AG09319 (cell line): ENCODE measurements at places on chromosomes 5 and 9.

DNA sequence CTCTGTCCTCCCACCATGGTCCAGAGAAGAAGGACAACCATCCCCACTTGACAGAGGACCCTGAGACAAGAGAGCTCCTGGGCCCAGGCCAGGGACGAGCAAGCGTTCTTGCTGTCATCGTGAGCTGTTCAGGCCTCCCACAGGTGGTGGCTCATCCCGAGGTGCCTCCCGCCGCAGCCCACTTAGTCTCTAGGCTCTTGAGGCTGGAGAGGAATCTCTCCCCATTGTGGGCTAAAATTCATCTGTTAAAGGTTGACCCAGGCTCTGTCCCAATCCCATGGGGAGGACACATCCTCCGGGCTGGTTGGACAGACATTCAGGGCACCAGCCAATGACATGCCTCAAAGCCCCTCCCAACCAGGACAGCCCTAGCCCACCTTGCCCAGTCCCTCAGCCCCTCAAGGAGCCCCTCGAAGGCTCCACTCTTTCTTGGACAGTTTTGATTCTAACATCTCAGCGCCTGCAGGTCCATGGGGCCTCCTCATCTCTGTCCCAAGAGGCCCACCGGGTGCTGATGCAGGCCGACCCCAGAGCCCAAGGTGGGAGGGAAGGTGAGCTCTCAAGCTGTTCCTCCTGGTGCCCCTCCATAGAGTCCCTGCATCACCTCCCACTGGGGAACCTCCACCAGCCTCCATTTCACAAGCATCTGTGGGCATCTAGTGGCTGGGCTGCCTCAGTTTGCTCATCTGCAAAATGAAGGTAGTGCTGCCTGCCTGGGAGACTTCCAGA lies 52.9 kb downstream of the BARX1 start:
- no peak for DNase-seq

GRCh38 chr9:108311745-108312144 lies 544.0 kb downstream of the ACTL7B start:
- DNase-seq: no peak

- DNase-seq: no peak
Measured at GRCh38 chr5:154355129-154355611, 90.6 kb upstream of the SAP30L start.

GRCh38 chr5:126998201-126998631 lies 32.1 kb downstream of the MARCHF3 start:
- no peak for DNase-seq

- no peak for DNase-seq
Measured at GRCh38 chr5:160119905-160120266, 636 bp upstream of the PWWP2A start.

DNA sequence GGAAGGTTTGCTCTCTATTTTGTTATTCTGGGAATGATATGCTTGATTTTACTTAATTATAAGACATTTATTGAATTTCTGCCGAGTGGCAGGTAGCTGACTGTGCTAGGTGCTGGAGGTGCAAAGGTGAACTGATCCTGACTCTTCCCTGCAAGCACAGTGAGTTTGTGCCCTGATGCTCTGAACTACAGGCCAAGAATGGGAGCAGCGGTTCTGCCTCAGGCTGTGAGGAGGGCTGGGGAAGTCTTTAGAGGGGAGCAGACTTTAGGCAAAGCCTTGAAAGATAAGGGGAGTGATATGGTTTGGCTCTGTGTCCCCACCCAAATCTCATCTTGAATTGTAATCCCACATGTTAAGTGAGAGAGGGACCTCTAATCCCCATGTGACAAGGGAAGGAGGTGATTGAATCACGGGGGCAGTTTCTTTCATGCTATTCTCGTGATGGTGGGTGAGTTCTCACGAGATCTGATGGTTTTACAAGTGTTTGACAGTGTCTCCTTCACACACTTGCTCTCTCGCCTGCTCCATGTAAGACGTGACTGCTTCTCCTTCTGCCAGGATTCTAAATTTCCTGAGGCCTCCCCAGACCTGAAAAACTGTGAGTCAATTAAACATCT lies 73.1 kb downstream of the NDFIP1 start:
- no peak for DNase-seq

GRCh38 chr9:135275571-135276289 lies 188.3 kb downstream of the OLFM1 start:
- DNase-seq: no peak

DNA sequence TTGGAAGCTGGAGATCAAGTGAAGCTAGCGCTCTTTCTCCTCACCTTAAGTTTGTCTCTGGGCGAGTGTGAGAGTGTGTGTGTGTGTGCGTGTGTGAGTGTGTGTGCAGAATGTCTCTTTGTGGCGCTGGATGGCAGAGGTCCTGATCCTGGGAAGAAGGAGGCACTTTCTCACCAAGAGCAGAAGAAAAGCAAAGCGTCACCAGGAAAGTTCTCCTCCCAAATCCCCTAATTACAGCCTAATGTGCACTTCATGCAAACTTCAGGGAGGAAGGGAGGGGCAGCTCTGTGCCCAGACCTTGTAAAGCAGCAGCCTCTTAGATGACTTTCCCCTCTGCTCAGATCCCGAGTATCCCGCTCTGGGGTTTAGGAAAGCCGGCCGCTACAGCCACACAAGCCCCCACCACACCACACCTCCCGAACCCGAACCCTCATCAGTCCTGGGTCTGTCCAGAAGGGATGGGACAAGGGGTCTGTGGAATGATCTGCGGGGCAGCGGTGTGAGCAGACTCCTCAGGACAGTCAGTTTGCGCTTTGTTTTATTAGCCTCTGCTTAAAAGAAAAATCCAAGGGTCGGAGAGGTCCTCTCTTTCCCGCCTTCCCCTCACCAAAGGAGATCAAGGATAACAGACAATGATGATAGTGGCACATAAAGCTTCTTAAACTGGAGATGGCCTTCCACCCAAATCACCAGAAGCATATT lies at the start of gene HAPLN1:
Gene HAPLN1 (minus strand): TSS at position 20 of the 702 bp plus-strand sequence. CDS start 47,332 bp downstream, outside the sequence.
- no peak for DNase-seq

- no peak for DNase-seq
Measured at GRCh38 chr9:127960410-127961154, 20.2 kb downstream of the EEIG1 start.

DNA sequence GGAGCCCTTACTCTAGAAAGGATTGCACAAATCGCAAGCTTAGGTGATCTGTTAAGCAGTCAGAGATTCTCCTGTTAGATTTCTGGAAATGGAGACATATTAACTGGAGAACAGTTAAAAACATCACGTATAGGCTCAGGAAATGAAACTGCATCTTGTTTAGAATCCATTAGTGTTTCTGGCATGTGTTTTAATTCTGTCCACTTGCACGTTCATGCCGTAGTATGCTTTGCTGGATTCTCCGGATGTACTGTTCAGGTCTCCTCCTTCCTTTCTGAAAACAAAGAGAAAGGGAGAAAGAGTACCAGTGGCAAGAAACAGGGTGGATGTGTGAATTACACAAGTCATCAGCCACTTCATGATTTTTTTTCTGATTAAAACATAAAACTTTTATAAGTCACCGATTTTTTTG lies 2.5 kb upstream of the RGMB start:
- no peak for DNase-seq

DNA sequence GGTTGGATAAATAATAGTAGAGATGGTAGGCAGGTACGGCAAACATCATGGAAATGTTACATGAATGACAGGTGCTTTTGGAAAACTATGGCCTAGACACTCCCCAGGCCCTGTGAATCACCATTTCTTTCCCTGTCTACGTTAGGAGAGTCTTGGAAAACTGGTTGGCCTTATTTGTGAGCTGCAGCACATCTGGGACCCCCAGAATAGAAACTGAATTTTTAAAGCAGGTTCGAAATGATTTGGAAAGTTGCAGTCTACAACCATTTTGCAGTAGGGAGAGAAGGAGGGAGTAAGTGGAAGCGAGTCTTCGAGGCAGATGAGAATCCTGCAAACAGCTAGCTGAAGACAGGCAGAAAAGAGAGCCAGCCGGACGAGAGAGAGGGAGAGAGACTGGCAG lies 13.0 kb downstream of the C1QTNF2 start:
- DNase-seq: no peak

DNA sequence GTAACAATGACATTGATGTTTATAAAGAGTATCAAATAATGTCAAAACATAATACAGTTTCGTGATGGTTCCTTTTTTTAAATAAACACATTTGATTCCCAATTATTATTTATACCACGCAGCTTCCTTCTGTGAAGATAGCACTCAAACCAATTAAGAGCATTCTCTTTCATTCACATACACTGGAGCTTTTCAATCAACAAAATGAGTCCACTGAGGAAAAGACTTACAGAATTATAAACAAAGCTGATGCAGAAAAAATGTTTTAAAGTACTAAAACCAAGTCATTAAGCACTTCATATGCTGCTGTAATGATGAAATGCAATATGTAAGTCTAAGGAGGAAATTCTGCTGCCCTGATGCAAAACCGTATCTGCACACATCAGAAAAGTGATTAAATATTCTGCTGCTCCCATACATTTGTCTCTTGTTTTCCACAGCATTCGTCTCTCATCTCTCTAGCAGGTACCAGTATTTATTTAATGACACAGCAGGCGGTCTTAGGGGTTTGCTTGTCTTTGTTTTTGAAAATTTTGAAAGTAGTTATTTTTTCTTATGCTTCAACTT lies 147.1 kb downstream of the CDH10 start:
- DNase-seq: no peak

- DNase-seq: no peak
Measured at GRCh38 chr5:181098762-181099601, 32.0 kb downstream of the OR2V1 start.

- no peak for DNase-seq
Measured at GRCh38 chr5:65815161-65815560, 93.2 kb downstream of the NLN start.

DNA sequence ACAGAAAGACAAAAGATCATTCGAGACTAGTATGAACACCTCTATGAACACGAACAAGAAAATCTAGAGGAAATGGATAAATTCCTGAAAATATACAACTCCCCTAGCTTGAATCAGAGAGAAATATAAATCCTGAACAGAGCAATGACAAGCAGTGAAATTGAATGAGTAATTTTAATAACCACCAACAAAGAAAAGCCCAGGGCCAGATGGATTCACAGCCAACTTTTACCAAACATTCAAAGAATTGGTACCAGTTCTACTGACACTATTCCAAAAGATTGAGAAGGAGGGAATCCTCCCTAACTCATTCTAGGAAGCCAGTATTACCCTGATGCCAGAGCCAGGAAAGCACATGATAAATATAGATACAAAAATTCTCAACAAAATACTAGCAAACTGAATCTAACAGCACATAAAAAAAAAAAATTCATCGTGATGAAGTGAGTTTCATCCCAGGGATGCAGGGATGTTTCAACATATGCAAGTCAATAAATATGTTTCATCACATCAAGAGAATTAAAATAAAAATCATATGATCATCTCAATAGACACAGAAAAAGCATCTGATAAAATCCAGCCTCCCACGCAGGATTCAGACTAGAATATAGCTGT lies 25.2 kb upstream of the PTGER4 start:
- no peak for DNase-seq

DNA sequence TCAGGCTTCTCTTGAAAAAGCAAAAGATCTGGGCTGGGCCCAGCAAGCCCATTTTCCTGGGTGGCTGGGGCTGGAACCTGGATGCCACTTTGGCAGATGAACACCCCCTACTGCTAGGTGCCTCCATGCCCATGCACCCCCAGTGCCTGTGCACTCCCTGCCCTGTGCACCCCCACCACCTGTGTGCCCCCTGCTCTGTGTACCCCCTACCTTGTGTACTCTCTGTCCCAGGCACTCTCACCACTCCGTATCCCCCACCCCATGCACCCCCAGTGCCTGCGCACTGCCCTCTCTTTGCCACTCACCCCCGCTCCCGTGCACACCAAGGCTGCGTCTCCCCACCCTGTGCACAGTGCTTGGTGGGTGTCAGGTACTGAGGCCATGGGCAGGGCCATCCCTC lies 14.2 kb downstream of the UNC5A start:
- DNase-seq: no peak

- DNase-seq: no peak
Measured at GRCh38 chr9:114733816-114734215, 51.8 kb upstream of the TEX48 start.

- DNase-seq: no peak
Measured at GRCh38 chr5:177431317-177432142, 5.1 kb downstream of the GRK6 start.

DNA sequence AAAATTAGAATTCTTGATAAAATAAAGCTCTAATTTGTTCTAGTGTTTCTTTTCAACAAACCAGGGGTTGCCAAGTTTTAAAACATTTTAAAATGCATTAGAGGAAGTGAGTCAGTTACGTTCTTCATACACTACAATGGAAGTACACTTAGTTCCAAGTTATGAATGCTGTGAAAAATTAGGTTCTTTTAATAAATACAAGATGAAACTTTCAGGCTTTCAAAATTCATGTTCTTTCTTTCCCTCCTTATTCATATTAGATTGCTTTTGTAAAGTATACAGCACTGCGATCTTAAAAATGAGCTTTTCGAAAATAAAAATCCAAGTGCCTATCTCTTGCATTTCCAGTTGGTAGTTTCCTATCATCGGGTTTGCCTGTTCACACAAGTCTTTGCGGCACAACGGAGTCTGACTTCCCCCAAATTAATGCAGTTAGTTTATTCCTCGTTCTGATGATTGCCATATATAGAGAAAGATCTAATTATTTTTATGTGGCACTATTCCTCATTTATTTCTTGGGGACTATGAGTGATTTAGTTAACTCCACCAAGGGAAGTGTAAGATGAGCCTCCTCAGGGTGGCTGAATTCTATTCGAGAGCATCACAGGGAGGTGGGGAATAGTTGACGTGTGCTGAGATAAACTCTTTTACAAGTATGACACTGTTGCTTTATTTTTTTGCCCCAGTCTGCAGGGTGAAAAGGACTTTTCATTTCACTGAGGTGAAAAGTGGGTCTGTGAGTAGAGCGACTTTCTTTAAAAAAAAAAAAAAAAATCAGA lies 238.2 kb downstream of the CD180 start:
- DNase-seq: no peak

DNA sequence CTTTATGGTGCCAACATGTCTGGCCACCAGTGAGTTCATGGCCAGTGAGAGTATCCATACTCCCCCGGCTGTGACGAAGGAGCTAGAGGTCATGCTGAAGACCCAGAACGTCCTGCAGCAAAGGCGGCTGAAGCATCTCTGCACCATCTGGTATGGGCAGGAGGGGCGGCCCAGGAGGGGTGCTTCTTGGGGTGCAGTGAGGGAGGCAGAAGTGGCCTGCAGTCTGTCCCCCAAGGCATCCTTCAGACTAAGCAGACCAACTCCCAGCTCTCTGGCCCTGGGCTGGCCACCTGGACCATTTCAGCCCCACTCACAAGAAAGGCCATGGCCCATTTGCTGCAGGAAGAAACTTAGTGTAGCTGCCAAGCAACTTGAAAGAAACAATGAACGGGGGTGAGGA lies 11.0 kb downstream of the CCDC180 start:
- no peak for DNase-seq

GRCh38 chr5:88664645-88665044 lies 218.3 kb downstream of the MEF2C start:
- DNase-seq: no peak

GRCh38 chr5:123265551-123265950 lies 157.7 kb downstream of the CEP120 start:
- no peak for DNase-seq

GRCh38 chr5:174553556-174553955 lies 170.8 kb upstream of the MSX2 start:
- DNase-seq: no peak
